ENCODE measurements at places on chromosomes 1 and 21. TPM values are rescaled to one million over a fixed set of nuclear protein-coding genes. Genes with fewer than 3 reads are reported as not detected.

DNA sequence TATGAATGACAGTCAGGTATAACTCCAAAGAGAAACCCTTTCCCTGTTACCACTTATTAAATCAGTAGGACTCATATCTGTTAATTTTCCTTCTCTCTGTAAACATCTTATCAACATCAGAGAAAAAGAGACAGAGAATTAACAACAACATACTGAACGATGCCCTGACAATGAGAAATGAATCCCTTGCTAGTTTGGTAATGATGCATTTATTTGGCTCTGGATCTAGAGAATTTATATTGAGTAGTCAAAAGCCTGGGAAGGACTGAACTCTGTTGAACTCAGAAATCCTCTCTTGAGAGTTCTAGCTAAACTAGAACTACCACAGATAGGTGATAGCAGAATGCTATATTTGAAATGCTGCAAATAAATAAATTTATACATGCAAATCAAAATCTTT, 325.6 kb downstream of the DISC1 start:
- DNase-seq, result no peak

DNA sequence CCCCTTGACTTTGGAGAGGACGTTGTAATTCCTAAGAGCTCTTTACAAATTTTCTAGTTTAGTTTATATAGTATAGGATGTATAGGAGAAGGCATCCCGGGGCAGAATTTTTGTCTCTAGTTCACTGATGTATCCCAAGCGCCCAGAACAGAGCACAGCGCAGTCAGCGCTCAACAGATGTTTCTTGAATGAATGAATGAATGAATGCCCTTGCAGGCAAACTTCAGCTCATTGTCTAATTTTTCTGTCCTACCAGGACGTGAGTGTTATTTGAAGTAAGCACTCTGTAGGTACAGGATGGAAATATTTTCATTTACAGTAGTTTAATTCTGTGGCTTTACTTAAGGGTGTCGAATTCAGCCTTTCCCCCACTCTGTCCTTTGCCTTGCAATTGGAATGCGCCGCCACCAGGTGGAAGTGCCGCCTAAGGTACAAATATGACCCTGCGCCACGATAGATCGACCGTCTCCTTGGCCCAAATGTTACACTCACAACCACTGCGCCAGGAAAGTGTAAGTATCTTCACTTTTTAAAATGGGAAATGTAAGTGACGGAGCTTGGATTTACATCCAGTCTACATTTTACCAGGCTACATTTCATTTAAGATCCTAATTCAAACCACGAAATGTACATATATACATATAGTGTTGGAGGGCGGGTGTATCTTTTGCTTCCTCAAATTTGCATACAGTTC, 910 bp upstream of the MRPL39 start:
- peak; percentile 74 for DNase-seq

DNA sequence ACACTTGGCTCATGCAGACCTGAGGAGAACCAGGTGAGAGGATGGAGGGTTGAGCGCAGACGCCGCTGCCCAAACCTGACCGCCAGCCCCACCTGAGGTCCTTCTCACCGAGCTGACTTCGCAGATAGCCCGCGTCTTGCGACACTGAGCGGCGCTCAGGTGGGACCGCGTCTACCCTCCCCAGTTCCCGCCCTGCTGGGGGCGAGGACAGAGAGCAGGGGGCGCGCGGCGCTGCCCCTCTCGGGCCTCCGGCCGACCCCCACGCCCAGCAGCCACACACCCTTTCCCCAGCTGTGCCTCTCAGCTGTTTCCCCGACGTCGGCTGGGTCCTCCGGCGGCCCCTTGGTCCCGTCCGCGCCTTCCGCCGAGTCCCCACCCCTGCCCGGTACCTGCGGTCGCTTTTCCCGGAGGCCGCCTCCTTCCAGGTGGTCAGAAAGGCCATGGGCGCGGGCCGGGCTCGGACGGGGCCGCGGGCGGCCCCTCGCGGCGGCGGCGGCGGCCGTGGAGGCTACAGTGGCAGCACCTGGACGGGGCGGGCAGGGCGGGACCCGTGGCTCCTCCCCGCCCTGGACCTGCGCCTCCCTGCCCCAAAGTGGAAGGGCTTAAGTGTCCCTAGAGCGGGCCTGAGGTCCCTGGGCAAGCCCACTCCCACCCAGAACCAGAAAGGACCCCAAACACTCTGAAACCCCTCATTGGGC, 14.4 kb upstream of the TTC39A start:
- no peak for DNase-seq

Gene OR14K1
- not detected for total RNA-seq

GRCh38 chr1:205965036-205965884, 22.0 kb upstream of the SLC26A9 start:
- no peak for DNase-seq

GRCh38 chr1:178932552-178932906, 61.7 kb upstream of the ANGPTL1 start:
- no peak for DNase-seq
